ENCODE measurements at places on chromosomes 13 and 19. TPM values are rescaled to one million over a fixed set of nuclear protein-coding genes. Genes with fewer than 3 reads are reported as not detected.

- DNase-seq: no peak
These were observed 418.9 kb upstream of the ARGLU1 start for GRCh38 chr13:106986687-106987426.

- no peak for DNase-seq
These were observed 6.7 kb upstream of the RPS19 start for GRCh38 chr19:41853344-41853743.

DNA sequence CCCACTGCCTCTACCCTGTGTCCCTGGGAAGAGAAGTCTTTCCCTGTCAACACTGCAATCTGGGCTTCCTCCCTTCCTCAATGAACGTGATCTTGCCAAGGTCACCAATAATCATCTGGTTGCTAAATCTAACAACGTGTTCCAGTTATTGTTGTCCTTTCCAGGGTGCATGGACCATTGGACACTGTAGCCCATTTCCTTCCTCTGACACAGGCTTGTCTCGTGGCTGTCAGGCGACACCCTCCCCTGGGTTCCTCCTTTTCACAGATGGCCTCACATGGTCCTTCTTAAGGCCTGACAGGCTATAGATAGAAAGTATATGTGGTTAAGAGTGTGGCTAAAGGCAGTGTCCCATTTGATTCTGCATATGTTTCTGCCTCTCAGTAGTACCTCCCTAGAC lies 67.7 kb upstream of the STARD13 start:
- DNase-seq: no peak

DNA sequence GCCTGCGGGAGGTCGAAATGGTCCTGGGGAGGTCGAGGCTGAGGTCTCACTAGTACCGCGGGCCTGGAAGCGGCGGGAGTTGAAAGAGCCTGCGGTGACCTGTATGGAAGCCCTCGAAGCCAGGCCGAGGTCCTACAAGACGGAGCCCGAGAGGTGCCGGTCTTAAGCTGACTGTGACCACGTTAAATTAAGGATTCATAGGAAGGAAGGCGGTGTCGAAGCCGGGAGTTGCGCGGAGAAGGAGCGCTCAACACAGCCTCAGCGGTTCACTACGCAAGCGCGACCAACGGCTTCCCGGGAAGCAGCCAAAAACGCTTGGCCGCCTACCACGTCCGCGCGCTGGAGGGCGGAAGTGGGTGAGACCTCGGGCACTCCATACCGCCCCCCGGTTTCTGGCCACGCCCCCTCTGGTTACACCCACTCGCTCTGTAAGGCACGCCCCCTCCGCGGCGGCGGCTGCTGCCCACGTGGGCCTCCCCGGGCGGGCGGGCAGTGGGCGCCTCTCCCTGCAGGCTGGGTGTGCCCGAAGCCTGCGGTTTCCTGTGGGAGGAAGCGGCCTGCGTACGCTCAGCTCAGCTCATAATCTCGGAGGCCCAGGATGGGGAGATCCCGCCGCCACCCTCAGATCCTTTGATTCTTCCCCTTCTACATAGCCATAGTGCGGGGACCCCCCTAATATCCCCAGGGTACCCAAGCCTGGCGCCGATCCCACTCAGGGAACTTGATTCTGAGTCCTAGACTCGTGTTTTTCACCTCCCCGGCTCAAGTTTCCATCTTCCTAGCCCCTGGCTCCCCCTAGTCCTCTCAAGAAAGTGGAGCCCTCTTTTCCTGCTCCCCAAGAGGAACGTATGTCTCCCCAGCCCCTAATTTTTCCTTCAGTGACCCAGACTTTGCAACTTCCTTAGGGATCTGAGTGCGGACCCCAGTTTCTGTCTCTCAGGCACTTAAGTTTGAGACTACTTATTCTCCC lies 3.4 kb upstream of the EMP3 start:
- peak; percentile 99 for DNase-seq

- no peak for DNase-seq
These were observed 29.4 kb upstream of the ZNF507 start for GRCh38 chr19:32316034-32316433.

DNA sequence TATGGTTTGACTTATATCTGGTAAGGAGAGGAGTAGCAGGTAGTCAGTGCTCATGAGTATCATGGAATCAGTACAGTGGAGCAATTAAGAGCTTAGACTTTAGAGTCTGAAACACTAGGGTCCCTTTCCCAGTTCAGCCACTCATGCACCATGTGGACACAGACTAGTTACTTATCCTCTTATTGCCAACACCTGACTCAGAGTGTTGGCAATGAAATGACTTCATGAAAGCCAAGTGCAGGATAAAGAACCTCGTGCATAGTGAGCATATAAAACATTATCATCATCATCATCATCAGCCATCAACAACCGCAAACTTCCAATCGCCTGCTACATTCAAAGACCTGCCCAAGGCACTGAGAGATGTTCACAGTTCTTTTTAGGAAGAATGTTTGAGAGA lies 164.2 kb downstream of the FOXO1 start:
- no peak for DNase-seq

DNA sequence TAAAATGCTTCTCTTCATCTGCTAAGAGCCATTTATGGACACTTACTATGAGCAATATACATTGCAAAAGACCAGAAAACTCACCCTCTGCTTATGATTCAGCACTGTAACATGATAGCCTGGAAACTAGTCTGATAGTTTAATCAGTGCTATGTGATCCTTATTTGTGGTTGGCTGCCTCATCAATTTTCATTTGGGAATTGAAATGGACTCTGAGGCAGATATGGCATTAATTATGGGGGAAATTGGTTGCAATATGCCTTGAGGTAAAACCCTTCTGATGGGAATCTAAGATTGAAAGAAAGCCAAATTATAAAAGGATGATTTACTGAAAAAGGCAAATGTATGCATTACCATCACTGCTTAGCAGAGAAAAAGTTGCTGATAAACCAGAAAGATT lies 33.5 kb downstream of the FAM216B start:
- no peak for DNase-seq

- DNase-seq: no peak
These were observed 26.3 kb downstream of the SIPA1L3 start for GRCh38 chr19:37932985-37933936.

DNA sequence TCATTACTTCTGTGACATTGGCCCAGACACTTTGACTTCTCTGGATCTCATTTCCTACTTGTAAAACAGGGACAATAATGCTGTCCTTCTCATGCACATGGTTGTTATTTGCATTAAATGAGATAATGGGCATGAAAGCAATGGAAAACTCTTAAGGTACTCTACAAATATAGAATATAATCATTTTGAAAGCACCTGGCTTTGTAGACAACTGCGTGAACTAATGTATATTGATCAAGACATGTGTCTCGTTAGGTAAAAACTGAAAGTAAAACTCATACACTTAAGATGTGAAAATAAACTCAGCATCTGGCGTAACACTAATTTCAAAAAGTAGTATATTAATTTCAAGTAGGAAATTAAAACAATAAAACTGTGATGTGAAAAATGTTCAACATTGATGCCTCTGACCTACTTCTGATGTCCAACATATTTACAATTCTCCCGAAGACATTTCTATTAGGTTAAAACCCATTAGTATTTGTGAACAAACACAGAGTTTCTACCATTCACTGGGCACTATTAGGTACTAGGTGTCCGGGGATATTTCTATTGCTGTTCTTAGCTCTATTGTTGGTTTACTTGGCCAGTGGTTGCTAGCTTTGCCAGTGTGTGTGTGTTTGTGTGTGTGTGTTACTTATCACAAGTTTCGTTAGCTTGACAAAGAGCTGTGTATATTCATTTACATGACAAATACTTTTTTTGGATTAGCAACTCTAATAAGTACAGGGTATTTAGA lies 220.5 kb downstream of the KCNRG start:
- no peak for DNase-seq

The PNMA8A gene
- total RNA-seq: not detected

The PABPC3 gene
- 0.40 TPM for total RNA-seq

The TMEM38A gene
- total RNA-seq: 1.1 TPM

The NAPSA gene
- total RNA-seq: 1.9 TPM

The ZSWIM9 gene
- 9.3 TPM for total RNA-seq

The GPC6 gene
- not detected for total RNA-seq

Measured in activated CD4-positive, alpha-beta T cell treated with anti-CD3 and anti-CD28 coated beads, Interleukin-2, amount 10 ng/mL, durations not matched to agents 7 days and 5 days (primary cell).